Transverse colon (tissue), 4 donors: ENCODE measurements at places on chromosomes 5 and 9. TPM values are rescaled to one million over a fixed set of nuclear protein-coding genes. Genes with fewer than 3 reads are reported as not detected.

The PCDHB9 gene
- 0.40 TPM for total RNA-seq

The IGIP gene
- 22.4 TPM for total RNA-seq

The QRFP gene
- total RNA-seq: not detected

The SLC6A19 gene
- total RNA-seq: 2.5 TPM

The GFI1B gene
- not detected for total RNA-seq

The PCDHGA10 gene
- total RNA-seq: 6.5 TPM

DNA sequence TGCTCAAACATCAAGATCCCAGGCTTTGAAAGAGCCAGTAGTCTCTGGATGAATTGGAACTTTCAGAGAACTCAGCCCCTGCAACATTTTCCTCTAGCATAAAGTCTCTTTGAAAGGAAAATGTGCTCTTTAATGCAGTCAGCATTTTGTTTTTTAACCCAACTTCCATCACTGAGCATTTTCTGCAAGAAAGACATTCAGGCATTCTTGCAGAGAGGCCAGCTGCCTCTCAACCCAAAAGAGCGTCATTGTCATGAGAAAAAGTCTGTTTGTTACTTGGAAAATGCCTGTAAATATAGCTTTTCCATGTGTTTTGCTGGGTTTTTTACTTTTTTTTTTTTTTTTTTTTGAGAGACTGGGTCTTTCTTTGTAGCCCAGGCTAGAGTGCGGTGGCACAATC lies 225.0 kb downstream of the ADAMTSL1 start:
- no peaks in the 10 kb centered on the region for H3K36me3 ChIP-seq
- DNase-seq: no peak
- H3K27ac ChIP-seq: no peak overlapping the region
- no peaks in the 10 kb centered on the region for H3K4me1 ChIP-seq
- no peak overlapping the region for H3K4me3 ChIP-seq
- no peaks in the 10 kb centered on the region for H3K27me3 ChIP-seq

GRCh38 chr9:135906291-135907005 lies 898 bp downstream of the CAMSAP1 start:
- peak overlapping the region; percentile 60 for H3K27ac ChIP-seq
- no peaks in the 10 kb centered on the region for H3K36me3 ChIP-seq
- H3K4me1 ChIP-seq: peaks cover 43% of the 10 kb centered on the region

GRCh38 chr9:1383899-1384455 lies 333.8 kb downstream of the DMRT2 start:
- H3K36me3 ChIP-seq: no peaks in the 10 kb centered on the region
- no peak overlapping the region for H3K27ac ChIP-seq
- H3K4me3 ChIP-seq: no peak overlapping the region
- no peaks in the 10 kb centered on the region for H3K27me3 ChIP-seq
- no peak for DNase-seq

- H3K4me1 ChIP-seq: peaks cover 15% of the 10 kb centered on the region
- H3K4me3 ChIP-seq: peak overlapping the region; percentile 73
- DNase-seq: no peak
Measured at GRCh38 chr9:105447386-105447813, 434 bp upstream of the FSD1L start.

GRCh38 chr9:35910613-35911359 lies 1.5 kb downstream of the SPAAR start:
- H3K27ac ChIP-seq: peak overlapping the region; percentile 97
- no peaks in the 10 kb centered on the region for H3K36me3 ChIP-seq
- no peaks in the 10 kb centered on the region for H3K27me3 ChIP-seq
- peak; percentile 80 for DNase-seq

GRCh38 chr5:10451137-10451824 lies 9.6 kb downstream of the ROPN1L start:
- no peak overlapping the region for H3K4me3 ChIP-seq
- no peaks in the 10 kb centered on the region for H3K27me3 ChIP-seq

- H3K36me3 ChIP-seq: no peaks in the 10 kb centered on the region
- H3K27me3 ChIP-seq: no peaks in the 10 kb centered on the region
- no peak overlapping the region for H3K4me3 ChIP-seq
- peaks cover 7% of the 10 kb centered on the region for H3K4me1 ChIP-seq
- no peak overlapping the region for H3K27ac ChIP-seq
- no peak for DNase-seq
Measured at GRCh38 chr9:91160599-91161464, 200.9 kb downstream of the AUH start.
